ENCODE measurements at places on chromosomes 13 and 19. TPM values are rescaled to one million over a fixed set of nuclear protein-coding genes. Genes with fewer than 3 reads are reported as not detected.

Gene ZNF723
- not detected for polyA plus RNA-seq

Gene KCNC3
- polyA plus RNA-seq = not detected

Gene KASH5
- not detected for polyA plus RNA-seq

Gene PEAK3
- 0.26 TPM for polyA plus RNA-seq

Gene ZNF700
- 3.9 TPM for polyA plus RNA-seq

Data from IgD-negative memory B cell (primary cell).